ENCODE measurements at places on chromosomes 5 and 9.
A peak's percentile ranks its signal among the peaks of the same experiment; 100 is the strongest.

DNA sequence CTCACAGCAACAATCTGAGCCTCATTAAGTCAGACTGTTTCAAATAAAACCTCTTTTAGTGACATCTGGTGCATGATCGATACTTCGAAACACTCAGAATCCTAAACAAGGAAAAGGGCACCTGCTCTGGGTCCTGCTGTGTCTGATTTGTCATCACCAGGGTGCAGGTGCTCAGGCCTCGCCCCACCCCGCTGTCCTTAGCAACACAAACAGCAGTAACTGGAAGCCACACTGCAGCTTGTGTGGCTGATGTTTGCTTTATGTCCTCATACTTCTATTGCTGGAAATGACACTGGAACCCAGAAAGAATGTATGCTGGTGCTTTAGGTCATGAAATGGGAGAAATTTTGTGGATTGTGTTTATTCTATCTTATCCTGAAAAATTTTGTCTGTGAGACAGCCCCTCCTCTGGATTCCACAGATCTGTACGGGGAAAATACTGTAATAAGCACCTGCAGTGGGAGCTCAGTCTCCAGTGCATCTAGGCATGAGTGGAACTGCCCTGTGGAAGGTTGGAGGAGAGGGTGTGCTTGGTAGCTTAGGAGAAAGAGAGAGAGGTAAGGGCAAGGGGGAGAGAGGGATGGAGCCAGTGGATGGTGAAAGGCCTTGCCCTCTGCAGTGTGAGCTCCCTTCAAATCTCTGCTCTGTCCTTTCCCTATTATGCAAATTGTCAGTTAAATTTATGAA, 284.2 kb downstream of the SMARCA2 start:
- peak; percentile 25 for DNase-seq

- no peak for DNase-seq
Measured at GRCh38 chr5:72397836-72398235, 77.7 kb downstream of the PTCD2 start.

DNA sequence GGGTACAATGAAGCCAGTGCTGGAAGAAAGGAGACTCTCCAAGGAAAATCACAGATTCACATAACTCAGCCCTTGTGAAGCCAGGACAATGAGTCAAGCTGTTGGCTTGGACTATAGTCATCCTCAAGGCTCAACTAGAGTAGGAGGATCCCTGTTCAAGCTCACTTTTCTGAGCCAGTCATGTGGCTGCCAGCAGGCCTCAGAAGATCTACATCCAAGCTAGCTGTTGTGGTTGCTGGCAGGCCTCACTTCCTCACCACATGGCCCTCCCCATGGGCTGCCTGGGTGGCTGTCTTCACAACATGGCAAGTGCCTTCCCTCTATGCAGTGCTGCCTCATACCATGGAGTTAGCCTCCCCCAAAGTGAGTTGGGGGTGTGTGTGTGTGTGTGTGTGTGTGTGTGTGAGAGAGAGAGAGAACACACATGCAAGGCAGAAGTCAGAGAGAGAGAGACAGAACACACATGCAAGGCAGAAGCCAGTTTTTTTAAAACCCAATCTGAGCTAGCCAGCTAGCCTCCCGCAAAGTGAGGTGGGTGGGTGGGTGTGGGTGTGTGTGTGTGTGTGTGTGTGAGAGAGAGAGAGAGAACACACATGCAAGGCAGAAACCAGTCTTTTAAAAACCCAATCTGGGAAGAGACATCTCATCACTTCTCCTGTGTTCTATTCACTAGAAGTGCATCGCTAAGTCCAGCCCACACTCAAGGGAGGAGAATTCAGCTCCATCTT, 17.1 kb downstream of the SCAI start:
- no peak for DNase-seq

DNA sequence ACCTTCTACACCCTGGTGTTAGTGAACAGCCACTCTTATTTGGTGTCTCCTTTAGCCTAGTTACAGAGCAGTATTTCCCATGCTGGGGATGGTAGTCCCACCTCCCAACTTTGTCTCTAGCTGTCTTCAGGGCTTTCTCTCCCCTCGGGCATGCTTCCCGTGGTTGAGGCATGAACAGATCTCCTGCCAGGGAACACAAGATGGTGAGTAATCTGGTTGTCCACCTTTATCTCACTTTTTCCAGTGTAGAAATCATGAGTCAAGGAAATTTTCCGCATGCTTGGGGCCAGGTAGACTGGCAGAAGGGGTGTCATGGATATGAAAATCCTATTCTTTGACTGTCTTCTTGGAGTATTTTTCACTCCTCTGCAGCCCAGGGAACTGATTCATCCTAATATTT, 532.9 kb downstream of the ANXA1 start:
- DNase-seq: no peak

DNA sequence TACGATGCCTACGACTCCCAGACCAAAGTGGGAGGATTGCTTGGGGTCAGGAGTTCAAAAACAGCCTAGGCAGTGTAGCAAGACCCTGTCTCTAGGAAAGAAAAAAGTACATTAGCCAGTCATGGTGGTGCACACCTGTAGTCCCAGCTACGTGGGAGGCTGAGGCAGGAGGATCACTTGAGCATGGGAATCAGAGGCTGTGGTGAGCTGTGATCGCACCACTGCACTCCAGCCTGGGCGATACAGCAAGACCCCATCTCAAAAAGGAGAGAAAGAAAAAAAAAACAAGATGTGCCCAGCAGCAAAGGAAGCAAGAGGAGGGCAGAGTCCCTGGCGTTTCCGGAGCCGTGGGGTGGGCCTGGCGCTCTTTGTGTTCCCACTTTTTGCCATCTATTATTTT, 79.4 kb upstream of the CACNA1B start:
- DNase-seq: no peak

- DNase-seq: no peak
Measured at GRCh38 chr5:15290953-15291352, 209.0 kb upstream of the FBXL7 start.

Measured in NCI-H1694 (cell line).